ENCODE measurements at places on chromosomes 1 and 21.
A peak's percentile ranks its signal among the peaks of the same experiment; 100 is the strongest.

DNA sequence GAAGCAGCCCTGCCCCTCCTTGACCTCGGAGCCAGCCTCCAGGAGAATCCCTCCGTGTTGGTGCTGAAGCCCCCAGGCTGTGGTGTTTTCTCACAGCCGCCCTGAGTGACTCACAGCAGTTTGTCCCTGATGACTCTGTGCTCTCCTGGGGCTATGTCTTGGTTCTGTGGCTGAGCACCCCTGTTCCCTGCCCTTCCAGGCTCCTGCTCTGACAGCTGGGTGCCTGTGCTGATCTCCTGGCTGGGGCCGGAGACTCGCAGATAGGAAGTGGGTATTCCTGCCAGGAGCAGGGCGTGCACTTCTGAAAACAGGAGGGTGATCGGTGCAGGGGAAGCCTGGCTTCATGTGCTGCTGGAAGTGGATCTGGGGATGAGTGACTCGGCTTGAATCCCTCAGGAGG is 34.5 kb downstream of the POFUT2 start:
- peak; percentile 40 for DNase-seq

- DNase-seq: peak; percentile 66
Measured at GRCh38 chr1:245888809-245889208, 618.3 kb downstream of the SMYD3 start.

DNA sequence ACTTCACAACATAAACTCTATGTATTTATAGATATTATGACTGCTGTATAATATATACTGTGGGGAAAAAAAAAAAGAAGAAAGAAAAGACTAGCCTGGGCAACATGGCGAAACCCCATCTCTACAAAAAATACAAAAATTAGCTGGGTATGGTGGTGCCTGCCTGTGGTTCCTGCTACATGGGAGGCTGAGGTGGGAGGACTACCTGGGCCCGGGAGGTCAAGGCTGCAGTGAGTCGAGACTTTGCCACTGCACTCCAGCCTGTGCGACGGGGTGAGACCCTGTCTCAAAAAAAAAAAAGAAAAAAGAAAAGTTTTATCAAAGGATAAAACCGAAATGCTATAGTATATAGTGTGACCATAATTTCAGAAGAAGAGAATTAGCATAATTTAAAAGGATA is 2.7 kb downstream of the EXOC8 start:
- no peak for DNase-seq

GRCh38 chr21:18298228-18298627 is 53.6 kb downstream of the CHODL start:
- DNase-seq: no peak

GRCh38 chr1:67609577-67610341 is 75.2 kb upstream of the GADD45A start:
- DNase-seq: no peak

DNA sequence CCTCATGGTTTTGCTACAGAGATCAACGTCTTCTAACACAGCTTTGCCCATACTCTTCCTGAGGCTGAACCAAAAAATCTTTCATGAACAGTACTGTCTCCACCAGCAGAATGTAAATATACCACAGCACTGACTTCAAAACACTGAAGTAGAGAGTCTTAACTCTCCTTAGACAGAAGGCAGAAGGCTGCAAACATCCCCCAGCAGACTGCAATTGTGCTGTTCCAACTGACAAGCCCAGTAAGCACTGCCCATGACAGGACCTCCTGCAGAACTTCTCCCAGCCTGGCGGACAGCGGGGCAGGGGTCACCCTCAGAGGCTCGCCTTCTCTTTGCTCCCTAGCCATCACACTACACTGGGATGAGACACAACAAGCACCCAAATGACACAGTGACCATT is 218.7 kb downstream of the RERE start:
- no peak for DNase-seq

- no peak for DNase-seq
Measured at GRCh38 chr1:175207971-175208370, 15.4 kb upstream of the KIAA0040 start.

DNA sequence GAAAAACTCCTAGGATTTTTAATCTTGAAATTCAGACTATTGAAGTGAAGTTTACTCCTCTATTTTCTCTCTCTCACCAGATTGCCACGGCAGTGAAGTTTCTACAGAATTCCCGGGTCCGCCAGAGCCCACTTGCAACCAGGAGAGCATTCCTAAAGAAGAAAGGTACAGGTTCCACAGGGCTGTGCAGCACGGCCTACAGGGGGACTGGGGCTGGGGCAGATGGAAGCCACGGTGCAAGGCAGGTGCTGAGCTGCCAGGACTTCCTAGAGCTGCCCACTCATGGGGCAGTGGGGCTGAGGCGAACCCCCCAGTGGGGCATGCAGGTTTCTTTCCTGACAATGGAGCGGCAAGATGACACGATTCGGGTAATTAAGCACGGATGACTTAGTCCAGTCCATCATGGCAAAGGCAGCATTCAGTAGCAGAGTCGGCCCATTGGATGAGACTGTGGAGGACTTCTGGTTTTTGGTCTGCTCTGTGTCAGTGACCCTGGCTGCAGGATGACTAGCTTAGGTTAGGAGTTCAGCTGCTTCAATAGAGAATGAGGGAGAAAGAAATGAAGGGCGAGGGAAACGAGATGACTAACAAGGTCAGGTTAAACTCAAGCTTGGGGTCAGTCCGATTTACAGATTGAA is 61.5 kb downstream of the PEX14 start:
- DNase-seq: no peak

- DNase-seq: no peak
Measured at GRCh38 chr1:90779573-90779972, 62.5 kb upstream of the BARHL2 start.

DNA sequence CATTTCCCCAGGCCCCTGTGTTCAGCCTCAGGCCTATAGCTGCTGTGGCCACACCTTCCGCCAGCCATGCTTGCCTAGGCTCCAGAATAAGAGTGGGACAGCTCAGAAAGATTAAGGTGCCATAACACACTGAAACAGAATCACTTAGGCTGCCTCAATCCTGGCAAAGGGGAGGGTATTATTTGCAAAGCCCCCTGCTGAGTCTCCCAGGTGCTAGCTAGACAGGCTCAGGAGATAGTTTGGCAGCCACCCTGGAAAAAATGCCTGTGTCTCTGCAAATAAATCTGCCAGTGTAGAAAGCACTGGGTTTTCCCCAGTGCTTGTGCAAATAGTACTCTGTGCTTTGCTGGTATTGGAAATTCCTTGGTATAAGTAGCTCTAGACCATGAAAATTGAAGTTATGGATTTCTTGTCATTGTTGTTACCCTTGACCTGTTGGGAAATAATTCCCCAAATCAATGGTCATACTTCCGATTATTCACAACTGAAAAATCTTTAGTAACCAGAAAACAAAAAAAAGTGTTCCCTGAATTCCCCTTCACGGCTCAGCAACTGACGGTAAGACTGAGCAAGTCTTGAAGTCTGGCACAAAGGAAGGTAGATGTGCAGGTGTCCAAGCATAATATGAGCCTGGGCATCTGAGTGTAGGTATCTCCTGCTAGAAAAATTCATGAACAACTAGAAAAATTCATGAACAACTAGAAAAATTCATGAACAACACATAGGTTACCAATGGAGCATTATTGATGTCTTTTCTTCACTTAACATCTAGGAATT is 56.9 kb downstream of the PROX1 start:
- DNase-seq: no peak

GRCh38 chr1:89800022-89800655 is 20.7 kb upstream of the LRRC8D start:
- no peak for DNase-seq

- no peak for DNase-seq
Measured at GRCh38 chr1:39107341-39108290, 81.5 kb downstream of the NDUFS5 start.

GRCh38 chr1:1517973-1518620 is 6.1 kb downstream of the ATAD3A start:
- DNase-seq: no peak

Data from common myeloid progenitor, CD34-positive (primary cell).